ENCODE measurements at places on chromosomes 4 and X.

DNA sequence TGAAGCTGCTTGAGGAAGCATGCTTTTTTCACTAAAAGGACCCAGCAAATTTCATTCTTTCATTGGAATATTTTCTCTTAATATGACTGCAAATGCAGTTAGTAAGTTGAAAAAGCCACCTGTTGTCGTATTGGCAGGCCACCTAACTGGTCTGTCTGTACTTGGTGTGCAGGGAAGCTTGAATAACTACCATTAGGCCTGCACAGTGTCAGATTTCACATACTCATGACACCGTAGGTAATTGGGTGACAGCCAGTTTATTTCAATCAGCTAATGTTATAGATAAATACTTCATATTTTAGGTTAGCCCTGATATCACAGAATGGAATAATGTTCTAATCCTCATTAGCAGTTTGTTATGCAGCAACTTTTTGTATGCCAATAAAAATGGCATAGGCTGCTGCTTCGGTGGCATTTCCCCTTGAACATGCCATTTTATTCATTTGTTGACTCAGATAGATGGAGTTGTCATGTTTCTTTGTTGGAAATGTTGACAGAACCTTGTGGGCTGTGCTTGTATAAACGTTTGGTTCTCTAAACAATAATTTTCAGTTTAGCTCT lies 173.7 kb downstream of the RPA4 start:
- no peak for DNase-seq

- no peak for DNase-seq
Measured at GRCh38 chr4:94544811-94545210, 93.1 kb downstream of the PDLIM5 start.

DNA sequence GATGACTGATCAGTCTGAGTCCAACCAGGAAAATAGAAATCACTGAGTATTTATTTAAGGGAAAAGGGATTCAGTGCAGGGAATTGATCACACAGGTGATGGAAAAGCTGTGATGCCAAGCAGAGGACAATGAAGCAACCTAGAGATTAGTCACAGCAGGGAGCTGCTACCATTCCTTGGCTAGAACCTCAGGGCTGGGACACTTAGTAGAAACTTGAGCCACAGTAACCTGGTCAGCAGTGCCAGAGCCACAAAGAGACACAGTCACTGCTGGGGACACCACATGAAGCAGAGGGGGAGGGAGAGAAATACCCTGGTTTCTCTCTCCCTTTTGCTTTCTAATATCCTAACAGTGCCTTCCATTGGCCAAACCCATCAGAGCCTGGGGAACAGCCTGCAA lies 38.7 kb downstream of the RTL9 start:
- DNase-seq: no peak

DNA sequence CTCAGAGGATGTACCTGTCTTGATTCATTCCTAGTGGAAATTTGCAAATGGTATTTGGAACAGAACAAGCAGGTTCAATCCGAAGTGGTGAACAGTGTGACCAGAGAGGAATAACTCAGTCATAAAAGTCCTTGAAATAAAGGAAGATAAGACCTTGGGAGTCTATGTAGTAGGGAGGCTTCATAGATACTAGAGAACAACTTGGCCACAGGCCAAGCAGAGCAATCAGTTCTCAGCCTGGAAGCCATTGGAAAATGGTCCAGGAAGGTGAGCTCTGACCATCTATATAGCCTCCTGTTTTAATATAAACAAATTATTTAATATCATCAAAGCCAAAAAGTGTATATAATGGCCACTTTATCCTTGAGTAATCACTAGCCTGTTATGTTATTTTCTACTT lies 11.3 kb downstream of the TXK start:
- DNase-seq: no peak

- no peak for DNase-seq
Measured at GRCh38 chr4:14701896-14702295, 300.4 kb upstream of the CPEB2 start.

GRCh38 chr4:42488114-42488513 lies 90.8 kb downstream of the SHISA3 start:
- DNase-seq: peak; percentile 2

GRCh38 chrX:113699939-113700338 lies 859.3 kb upstream of the AMOT start:
- DNase-seq: no peak

GRCh38 chr4:82780752-82781231 lies 17.8 kb downstream of the SCD5 start:
- peak; percentile 81 for DNase-seq

DNA sequence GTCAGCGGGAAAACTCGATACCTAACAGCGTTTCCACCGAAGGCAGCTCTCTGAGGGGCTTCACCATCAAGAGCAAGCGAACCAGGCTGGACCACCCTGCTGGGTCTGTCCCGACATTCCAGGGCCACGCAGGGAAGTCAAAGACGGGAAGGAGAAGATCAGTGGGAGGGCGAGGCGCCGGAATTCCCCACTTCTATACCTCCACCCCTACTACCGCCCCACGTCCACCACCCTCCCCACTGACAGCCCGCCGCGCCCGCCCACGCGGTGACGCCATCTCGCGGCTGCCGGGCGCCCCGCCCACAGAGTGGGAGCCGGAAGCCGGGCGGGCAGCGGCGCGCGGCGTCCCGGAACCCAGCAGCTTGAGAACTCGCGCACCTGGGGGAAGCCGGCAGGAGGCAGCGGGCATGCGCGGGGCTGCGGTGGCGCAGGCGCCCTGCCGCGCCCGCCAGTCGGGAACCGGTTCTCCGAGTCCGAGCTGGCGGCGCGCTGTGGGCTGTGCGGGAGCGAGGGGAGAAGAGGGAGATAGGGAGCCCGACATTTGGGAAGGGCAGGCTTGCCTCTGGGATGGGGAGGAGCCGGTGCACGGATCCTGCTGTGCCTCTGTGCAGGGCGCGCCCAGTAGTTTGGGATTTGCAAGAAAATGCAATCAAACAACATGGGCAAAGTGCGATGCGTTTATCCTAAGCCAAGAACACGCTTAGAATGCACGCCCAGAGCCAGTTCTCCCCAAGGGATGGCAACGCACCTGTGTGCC lies 3.2 kb upstream of the STIM2 start:
- DNase-seq: peak; percentile 92

DNA sequence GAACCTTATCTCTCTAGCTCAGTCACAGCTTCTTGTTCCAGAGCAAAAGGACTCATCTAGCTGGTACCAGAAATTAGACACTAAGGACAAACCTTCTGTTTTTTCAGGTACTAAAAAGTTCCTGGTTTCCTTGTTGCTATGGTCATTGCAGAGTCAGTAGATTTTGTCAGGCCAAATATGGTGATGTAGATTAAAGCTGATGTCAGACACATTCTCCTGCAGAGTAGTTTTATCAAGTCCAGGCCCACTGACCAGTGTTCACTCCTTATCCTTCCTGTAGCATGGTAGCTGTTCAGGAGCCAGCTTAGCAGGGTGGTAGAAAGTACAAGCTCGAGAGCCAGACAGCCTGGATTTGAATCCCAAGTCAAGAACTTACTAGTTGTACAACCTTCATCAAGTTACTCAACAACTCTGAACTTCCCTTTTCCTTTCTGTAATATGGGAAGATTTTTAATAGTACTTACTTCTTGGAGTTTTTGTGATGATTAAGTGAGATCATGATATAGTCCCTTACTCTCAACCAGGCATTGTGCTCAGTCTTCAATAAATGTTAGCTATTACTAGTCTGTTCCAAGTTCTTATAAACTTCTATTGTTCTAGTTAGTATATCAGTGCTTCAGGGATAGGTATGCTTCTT lies 17.9 kb downstream of the OCRL start:
- peak; percentile 2 for DNase-seq

GRCh38 chr4:159398236-159398638 lies 295.4 kb downstream of the RAPGEF2 start:
- no peak for DNase-seq

GRCh38 chr4:112946127-112946526 lies 103.3 kb upstream of the ANK2 start:
- DNase-seq: no peak

DNA sequence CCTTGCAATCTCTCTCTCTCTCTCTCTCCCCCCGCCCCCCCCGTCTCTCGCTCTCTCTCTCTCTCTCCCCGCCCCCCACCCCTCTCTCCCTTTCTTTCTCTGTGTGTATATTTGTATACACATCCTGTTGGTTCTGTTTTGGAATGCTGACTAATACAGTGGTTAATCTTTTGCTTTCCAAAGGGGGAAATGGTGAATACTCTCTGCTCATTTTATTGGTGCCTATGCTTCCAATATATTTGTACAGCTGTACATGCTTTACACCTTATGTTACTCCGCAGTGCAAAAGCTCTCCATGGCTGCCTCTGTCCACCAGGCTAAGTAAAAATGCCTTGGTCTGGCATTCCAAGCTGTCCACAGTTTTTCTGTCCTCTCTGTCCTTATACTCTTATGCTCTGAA lies 158.8 kb downstream of the RBMX2 start:
- no peak for DNase-seq

- no peak for DNase-seq
Measured at GRCh38 chrX:72016881-72017783, 106.5 kb downstream of the NHSL2 start.

- DNase-seq: peak; percentile 74
Measured at GRCh38 chrX:1420371-1420770, 28.5 kb upstream of the SLC25A6 start.

GRCh38 chr4:183504930-183505610 lies at the start of gene ING2:
ING2 (plus strand) TSS chr4:183505058; CDS start chr4:183505196, 138 bp downstream.
- peak; percentile 90 for DNase-seq

DNA sequence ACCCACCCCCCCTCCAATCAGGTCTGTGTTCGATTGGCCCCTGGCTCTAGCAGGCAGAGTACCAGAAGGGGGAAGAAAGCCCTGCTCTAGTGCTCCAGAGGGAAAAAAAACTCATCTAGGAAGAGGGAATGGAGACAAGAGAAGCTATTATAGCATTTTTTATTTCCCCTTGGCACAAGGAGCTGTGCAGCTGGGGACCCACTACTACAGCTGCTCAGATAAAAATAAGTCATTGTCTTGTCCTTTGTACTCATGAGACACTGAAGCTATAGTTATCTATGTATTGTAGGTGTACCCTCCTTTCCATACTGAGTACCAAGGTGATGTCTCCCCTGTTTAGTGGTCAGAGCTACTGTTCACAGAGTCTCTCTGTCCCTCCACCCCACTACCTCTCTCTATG lies 14.3 kb downstream of the CCDC160 start:
- DNase-seq: no peak

DNA sequence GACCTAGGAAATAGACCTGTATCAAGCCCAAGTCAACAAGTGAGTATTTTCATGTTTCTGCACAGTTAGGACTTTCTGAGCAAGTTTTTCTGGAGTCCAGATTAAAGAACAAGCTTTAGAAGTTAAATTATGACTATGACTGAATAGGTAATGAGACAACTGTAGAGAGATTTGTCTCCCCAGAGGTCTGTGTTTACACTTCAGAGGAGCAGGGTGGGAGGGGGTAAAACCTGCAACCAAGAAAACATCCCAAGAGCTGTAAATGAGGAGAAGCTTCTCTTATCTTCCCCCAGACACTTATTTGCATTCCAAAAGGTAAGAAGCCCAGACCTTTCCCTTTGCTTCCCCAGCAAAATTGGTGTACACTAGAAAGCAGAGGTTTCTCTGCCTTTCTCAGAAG lies 22.1 kb upstream of the CEP135 start:
- no peak for DNase-seq

GRCh38 chrX:107804427-107804826 lies 21.2 kb upstream of the MID2 start:
- DNase-seq: peak; percentile 13

- DNase-seq: no peak
Measured at GRCh38 chr4:138609943-138610350, 367.8 kb upstream of the SLC7A11 start.

- peak; percentile 29 for DNase-seq
Measured at GRCh38 chrX:138191998-138192397, 519.5 kb downstream of the FGF13 start.

GRCh38 chr4:51942108-51942832 lies 77.9 kb downstream of the LRRC66 start:
- DNase-seq: no peak

DNA sequence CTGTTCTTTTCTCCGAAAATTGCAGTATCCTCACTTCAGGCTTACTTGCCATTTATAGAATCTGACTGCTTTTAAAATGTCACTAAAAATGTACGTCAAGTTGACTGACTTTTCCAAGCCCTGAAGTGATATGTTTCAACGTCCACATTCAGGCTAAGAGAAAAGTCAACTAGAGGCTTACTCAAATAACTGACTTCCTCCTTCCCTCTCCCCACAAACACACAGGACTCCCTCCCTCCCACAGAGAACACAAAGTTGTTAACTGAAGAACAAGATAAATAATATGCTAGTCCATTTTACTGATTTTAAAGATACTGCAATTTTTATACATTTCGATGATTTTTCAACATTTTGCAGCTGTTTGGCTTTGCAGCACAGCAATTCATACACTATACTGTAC lies 13.8 kb upstream of the CDKL2 start:
- DNase-seq: no peak

GRCh38 chr4:189176002-189176401 lies 764.7 kb upstream of the FRG1 start:
- DNase-seq: no peak

- DNase-seq: no peak
Measured at GRCh38 chr4:78601013-78601412, 49.4 kb downstream of the ANXA3 start.

GRCh38 chrX:37873220-37873619 lies 25.8 kb upstream of the DYNLT3 start:
- DNase-seq: no peak

- no peak for DNase-seq
Measured at GRCh38 chr4:87179751-87180150, 40.7 kb downstream of the KLHL8 start.

DNA sequence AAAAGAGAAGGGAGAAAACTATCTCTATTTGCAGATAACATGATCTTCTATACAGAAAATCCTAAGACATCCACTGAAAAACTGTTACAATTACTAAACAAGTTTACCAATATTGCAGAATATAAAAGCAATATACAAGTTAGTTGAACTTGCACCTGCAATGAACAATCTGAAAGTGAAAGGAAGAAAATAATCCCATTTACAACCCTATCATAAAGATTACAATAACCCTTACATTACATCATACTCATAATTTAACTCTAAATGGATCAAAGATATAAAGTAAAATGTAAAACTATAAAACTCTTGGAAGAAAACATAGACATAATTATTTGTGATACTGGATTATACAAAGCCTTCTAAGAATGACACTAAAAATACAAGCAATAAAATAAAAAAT lies 77.2 kb downstream of the GSTCD start:
- DNase-seq: no peak

DNA sequence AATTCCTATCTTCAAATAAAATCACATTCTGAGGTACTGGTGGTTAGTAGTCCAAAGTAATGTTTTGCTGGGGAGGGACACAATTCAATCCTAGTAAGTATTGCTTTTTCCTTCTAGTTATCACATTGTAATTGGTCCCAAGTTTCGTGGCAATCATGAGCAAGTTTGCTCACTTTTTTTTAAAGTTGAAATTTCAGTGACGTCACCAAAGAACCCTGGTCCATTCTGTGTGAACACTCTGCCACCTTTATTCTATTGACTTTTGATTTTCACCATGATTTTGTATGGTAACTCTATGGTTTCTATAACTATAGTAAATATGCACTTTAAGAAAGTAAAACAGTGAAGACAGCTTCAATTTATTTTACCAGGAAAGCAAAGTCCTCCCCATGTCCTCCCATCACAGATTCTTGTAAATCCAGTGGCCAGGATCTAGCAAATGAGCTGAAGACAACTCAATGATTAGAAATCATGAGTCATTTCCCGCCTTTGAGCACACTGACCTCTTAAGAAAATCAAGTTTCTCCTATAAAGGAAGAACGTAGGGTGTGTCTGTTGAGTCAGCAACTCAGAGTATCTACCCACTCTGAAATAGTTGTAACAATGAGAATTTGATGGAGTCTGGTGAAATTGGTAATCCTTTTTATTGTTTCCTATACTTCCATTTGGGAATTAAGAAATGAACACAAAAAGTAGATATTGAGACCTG lies 1306.6 kb upstream of the PABPC4L start:
- no peak for DNase-seq

- no peak for DNase-seq
Measured at GRCh38 chr4:73673286-73673685, 53.0 kb upstream of the RASSF6 start.
